Left cardiac atrium (tissue), 4 donors: ENCODE measurements at places on chromosomes 6 and 20. TPM values are rescaled to one million over a fixed set of nuclear protein-coding genes. Genes with fewer than 3 reads are reported as not detected.

TENT5A gene
- 36.6 TPM for total RNA-seq

ZBTB46 gene
- total RNA-seq = 12.7 TPM

ZSWIM3 gene
- 1.7 TPM for total RNA-seq

LRRN4 gene
- 3.6 TPM for total RNA-seq

PERP gene
- 36.7 TPM for total RNA-seq

GRCh38 chr20:40536808-40537207 lies 152.2 kb downstream of the MAFB start:
- DNase-seq = no peak

- peak; percentile 45 for DNase-seq
Observed at GRCh38 chr6:20400456-20401204, 1.0 kb upstream of the E2F3 start.

DNA sequence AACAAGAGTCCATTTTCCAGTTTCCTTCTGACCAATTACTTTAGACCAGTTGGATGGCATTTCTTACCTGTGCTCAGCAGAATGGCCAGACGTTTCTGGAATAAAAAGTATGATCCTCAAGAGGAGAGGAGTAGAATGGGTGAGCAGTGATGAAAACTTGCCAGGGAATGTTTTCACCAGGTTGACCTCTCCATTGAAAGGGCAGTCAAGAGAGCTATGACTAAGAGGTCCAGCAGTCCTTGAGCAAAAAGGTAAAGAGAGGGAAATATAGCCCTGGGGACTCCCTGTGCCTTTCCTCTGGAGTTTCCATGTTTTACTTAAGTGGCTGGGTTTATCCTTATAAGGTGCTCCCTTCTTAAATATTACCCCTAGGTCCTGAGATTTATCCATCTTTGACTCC lies 210.9 kb downstream of the TBX18 start:
- no peak for DNase-seq

DNA sequence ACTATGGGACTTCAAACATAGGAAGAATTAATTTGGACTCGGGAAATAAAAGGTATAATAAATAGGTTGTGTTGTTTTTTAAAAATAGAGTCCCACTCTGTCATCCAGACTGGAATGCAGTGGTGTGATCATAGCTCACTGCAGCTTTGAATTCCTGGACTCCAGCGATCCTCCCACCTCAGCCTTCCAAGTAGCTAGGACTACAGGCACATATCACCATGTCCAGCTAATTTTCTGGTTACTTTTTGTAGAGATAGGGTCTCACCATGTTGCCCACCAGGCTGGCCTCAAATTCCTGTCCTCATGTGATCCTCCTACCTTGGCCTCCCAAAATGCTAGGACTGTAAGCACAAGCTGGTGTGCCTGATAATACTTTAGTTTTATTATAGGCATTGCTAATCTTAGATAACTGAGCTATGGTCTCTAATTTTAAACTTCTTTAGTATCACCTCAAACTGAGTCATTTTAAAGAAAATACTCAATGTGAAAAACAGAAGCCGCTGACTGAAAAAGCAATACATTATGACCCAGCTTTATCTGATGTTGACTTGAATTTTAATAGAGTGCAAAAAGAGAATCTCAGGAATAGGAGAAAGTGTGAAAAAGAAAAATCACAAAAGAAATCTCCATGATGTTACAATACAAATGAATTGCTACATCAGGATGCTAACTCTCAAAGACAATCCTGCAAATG lies 251.0 kb downstream of the RNGTT start:
- DNase-seq = no peak

DNA sequence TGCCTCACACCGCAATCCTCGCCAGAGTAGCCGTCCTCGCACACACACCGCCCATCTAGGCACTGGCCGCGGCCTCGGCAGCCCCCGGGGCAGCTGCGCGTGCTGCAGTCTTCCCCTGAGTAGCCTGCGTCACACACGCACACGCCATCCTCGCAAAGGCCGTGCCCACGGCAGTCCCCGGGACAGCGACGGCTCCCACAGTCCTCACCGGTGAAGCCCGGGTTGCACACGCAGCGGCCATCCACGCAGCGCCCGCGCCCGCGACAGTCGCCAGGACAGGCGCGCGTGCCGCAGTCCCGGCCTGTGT lies 13.1 kb downstream of the TNXB start:
- DNase-seq = no peak

DNA sequence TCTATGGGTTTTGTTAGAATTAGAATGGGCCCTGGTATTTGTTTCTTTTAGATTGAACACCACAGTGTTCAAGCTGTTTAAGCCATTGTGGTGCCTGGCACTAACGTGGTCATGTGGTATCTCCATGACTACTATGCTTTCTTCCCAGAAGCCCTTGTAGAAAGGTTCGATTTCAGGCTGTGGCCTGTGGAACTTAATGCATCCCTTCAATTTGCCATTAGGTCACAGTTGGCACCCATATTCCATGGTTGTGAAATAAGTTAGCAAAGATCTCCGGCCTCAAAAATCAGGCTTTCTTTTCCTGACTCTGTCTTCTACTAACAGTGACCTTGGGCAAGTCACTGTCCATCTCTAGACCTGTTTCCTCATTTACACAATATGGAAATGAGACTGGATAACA lies 31.3 kb upstream of the AAR2 start:
- DNase-seq = no peak

DNA sequence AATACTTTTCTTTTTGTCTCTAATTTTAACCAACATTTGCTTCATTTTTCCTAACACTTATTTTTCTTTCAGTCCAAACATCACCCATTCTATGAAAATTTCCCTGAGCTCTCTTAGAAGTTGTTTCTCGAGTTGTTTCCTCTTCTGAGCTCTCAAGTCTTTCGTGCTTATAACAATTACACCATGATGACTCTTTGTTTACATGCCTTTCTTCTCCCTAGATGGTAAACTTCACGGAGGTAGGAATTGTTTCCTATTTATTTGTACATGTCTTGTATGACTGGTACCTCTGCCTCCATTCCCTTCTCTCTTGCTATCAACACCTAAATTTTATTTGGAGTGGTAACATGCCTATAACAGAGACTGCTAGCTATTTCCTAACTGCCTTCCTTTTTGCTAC lies 6.4 kb downstream of the BLOC1S5 start:
- DNase-seq = no peak

DNA sequence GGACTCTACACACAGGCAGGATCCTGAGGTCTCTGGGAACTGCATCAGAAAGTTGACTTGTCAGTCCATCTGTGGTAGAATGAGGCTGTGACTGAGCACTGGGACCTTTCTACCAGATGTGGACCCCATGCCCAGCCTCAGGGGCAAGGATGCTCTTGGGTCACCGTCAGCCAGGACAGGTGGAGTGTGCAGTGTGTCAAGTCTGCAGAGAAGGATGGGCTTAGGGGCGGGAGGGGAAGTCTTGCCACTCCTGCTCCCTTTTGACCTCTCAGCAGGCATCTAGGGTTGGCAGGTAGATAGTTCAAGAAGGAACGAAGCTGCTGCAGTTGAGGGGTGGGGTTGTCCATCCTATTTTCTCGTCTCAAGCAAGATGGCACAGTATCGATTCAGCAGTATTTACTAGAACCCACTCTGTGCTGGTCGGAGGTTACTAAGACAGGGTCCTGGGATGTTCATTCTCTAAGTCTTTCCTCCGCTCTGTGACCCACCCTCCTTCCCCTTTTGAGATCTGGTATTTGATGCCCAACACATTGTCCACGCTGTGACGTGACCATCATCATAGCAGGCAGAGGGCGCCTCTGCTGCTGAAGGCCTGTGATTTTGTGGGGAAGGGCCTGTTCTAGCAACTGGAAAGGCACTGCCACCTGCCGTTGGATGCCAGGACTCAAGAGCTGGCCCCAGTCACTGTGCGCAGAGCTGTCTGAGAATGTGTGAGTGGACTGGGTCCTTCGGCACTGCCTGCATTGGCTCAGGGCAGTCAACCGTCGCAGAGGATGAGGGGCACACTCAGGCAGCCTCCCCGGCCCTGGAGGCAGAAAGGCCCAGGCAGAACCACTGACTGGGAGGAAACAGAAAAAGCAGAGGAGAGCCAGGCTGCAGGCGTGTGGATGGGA lies 23.2 kb downstream of the RBCK1 start:
- peak; percentile 56 for DNase-seq

DNA sequence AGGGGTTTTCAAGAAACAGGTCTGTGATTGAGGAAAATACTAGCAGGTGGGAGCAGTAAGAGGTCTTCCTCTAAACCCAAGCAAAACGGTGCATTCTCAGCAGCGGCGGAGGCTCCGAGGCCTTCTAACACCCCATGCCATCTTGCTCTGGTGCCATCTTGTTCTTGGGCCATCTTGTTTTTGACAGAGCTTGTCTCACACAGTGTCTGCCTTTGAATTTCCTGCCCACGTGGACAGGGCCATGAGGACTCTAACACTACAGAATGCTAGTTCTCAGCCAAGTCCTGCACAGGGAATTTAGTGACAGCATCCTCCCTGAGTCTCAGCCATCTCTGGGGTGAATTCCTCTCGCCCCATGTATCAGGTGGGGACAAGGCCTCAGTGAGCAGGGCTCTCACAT lies 76.4 kb downstream of the PSMG4 start:
- no peak for DNase-seq
